ENCODE measurements at places on chromosomes 7 and 10. TPM values are rescaled to one million over a fixed set of nuclear protein-coding genes. Genes with fewer than 3 reads are reported as not detected.

DNA sequence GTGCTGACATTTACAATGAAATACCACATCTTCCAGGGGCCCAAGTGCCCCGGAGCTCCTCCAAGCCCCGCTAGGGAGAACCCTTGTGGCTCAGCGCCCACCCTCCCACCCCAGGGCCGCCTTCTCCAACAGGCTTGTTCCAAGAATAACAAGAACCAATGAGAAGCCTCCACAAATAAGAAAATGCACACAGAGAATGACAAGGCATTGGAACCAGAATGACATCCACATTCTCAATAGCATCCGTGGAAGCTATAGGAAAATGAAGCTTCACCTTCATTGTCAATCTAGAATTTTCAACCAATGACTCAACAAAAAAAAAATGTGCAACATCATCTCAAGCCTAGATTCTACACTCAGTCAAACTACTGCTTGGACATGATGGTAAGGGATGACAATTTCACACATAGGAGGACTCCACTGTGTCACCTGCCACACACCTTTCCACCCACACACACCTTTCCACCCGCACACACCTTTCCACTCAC lies 50.4 kb upstream of the PPP2R2D start:
- DNase-seq = no peak
- no peaks in the 10 kb centered on the region for H3K4me1 ChIP-seq
- H3K4me3 ChIP-seq = no peak overlapping the region
- H3K27ac ChIP-seq = no peak overlapping the region

GRCh38 chr7:151095828-151096475 lies 9.7 kb downstream of the AGAP3 start:
- no peak for DNase-seq
- H3K27ac ChIP-seq = no peak overlapping the region
- peaks cover 17% of the 10 kb centered on the region for H3K36me3 ChIP-seq
- no peaks in the 10 kb centered on the region for H3K27me3 ChIP-seq
- peaks cover 53% of the 10 kb centered on the region for H3K4me1 ChIP-seq
- no peak overlapping the region for H3K4me3 ChIP-seq

DNA sequence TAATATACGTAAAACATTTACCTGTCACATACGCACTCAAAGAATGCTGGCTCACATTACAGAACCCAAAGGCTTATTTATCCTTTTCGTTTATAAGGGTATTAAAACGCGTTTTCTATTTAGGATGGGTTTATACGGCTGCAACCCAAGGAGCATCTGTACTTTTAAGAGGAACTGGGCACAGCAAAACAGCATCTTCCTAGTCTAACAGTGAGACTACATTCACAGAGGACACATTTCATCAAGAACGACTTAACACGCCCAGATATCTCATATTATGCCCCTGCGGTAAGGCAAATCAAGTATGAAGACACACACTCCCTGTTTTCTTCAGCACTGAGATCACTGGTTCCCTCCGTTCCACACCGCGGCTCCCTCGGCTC lies 533 bp upstream of the DMTF1 start:
- peak overlapping the region; percentile 61 for H3K4me3 ChIP-seq
- H3K27me3 ChIP-seq = no peaks in the 10 kb centered on the region
- no peak for DNase-seq
- peaks cover 27% of the 10 kb centered on the region for H3K4me1 ChIP-seq

DNA sequence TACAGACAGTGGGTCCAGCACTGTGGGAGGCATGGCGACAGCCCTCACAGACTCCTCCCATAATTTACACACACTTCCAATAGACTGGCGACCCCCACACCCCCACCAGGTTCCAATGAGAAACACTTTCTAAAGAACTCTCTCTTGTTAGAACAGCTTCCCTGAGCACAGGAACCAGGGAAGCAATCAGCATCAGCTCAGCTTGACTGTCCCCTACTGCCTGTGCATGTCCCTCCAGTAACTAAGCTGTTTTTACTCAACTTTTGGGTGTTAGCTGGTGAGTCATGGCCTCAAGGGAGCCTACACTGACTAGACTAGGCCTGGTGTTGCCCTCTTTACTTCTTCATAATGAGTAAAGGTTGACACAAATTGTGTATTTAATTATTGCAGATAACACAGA lies 32.6 kb upstream of the HERPUD2 start:
- no peak overlapping the region for H3K27ac ChIP-seq
- peaks cover 25% of the 10 kb centered on the region for H3K4me1 ChIP-seq
- H3K4me3 ChIP-seq = no peak overlapping the region
- H3K27me3 ChIP-seq = no peaks in the 10 kb centered on the region

DNA sequence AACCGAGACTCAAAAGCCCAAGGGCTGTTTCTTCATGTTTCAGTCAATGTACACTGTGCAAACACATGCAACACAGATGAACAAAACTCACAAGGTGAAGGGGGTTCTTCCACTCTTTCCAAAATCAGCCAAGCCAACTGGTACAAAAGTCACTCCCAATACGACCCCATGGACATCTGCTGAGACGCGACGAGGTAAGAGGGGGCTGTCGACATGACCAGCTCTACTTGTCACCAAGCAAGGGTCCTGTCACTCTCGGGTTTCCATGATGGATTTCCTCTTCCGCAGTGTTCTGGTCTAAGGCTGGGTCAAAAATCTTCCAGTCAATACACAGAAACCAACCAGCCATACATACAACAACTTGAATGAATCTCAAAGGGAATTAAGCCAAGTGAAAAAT lies 37.8 kb downstream of the CTBP2 start:
- peaks cover 58% of the 10 kb centered on the region for H3K4me1 ChIP-seq
- peak overlapping the region; percentile 90 for H3K27ac ChIP-seq
- no peaks in the 10 kb centered on the region for H3K27me3 ChIP-seq
- DNase-seq = no peak

GRCh38 chr10:75640381-75640780 lies 209.0 kb downstream of the LRMDA start:
- no peak for DNase-seq
- H3K4me1 ChIP-seq = no peaks in the 10 kb centered on the region
- H3K4me3 ChIP-seq = no peak overlapping the region
- no peaks in the 10 kb centered on the region for H3K27me3 ChIP-seq

DNA sequence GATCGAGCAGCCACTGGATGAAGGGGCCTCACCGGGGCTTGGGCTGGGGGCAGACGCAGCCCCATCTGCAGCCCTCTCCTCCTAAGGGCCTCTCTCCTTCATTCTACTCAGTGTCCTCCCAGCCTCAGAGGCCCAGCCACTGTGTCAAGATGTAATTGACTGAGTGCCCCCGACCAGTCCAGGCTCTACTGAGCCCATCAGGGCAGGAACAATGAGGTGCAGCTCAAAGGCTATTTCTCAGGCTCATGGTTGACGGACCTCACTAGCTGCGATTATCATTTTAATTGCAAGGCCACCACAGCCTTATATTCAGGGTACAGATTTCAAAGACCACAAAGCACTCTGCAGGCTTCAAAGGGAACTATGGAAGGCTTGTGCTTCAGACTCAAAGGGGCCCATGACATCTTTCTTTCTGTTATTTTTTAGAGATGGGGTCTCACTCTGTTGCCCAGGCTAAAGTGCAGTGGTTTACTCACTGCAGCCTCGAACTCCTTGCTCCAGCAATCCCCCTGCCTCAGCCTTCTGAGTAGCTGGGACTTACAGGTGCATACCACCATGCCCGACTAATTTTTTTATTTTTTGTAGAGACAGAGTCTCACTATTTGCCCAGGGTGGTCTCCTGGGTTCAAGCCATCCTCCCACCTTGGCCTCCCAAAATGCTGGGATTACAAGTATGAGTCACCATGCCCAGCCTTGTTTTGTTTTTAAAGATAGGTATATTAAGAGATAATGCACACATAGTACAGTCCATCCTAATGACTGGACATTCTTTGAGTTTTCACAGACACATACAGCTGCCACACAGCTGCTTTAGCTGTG lies 23.7 kb downstream of the SLC29A3 start:
- H3K27me3 ChIP-seq = no peaks in the 10 kb centered on the region
- peaks cover 25% of the 10 kb centered on the region for H3K4me1 ChIP-seq
- no peak for DNase-seq
- H3K36me3 ChIP-seq = peaks cover 18% of the 10 kb centered on the region

DNA sequence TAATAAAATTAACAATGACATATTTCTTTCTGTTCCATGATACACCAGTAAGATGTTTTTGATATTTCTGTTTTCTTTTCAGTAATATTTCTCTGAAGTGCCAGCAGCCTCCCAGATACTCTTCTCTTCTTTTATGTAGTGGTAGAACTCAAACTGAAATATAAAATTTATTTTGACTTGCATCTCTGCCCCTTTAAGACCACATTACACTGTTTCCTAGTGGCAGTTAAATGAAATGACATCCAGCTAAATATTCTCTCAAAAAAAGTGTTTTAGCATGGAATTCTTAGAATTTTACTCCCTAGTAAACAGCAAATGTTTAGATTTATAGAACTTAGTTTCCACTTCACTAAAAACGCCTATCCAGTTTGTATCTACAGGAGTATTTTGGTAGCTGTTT lies 237.2 kb upstream of the MTPN start:
- no peaks in the 10 kb centered on the region for H3K36me3 ChIP-seq
- H3K4me3 ChIP-seq = no peak overlapping the region
- H3K27me3 ChIP-seq = no peaks in the 10 kb centered on the region
- H3K4me1 ChIP-seq = no peaks in the 10 kb centered on the region
- H3K27ac ChIP-seq = no peak overlapping the region
- DNase-seq = no peak

GRCh38 chr7:111685349-111685748 lies 123.1 kb upstream of the IMMP2L start:
- no peak overlapping the region for H3K4me3 ChIP-seq
- no peaks in the 10 kb centered on the region for H3K27me3 ChIP-seq
- no peaks in the 10 kb centered on the region for H3K36me3 ChIP-seq
- no peak for DNase-seq
- H3K27ac ChIP-seq = no peak overlapping the region

GRCh38 chr7:134134004-134134403 lies 6.9 kb downstream of the LRGUK start:
- no peaks in the 10 kb centered on the region for H3K36me3 ChIP-seq
- H3K27me3 ChIP-seq = no peaks in the 10 kb centered on the region
- H3K4me3 ChIP-seq = no peak overlapping the region
- no peak for DNase-seq
- no peaks in the 10 kb centered on the region for H3K4me1 ChIP-seq

GRCh38 chr7:48245751-48246472 lies 74.7 kb downstream of the ABCA13 start:
- no peak overlapping the region for H3K4me3 ChIP-seq
- no peaks in the 10 kb centered on the region for H3K27me3 ChIP-seq
- no peaks in the 10 kb centered on the region for H3K4me1 ChIP-seq

Gene SPDYE1
- polyA plus RNA-seq = not detected

Gene EIF4EBP2
- polyA plus RNA-seq = 18.9 TPM

Gene CFAP69
- 5.1 TPM for polyA plus RNA-seq

Gene HHEX
- polyA plus RNA-seq = 4.7 TPM
